ENCODE measurements at places on chromosomes 5 and 9.

DNA sequence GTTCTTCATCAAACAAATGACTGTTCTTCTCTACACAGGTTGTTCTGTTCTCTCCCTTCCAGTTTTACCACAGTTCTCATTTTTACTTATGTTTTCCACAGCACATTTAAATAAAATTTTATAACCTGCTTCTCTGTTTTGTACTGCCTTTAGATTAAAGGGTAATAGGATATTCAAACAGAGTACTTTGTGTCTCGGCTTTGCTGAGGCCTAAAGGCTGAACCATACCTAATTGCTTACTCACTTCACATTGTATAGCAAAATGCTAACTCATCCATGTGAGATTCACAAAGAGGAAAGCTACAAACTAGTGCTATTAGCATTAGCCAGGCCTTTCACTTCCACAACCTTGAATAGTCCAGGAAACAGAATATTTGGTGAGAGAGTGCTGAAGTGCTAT, 200.3 kb downstream of the TRPM3 start:
- no peak for DNase-seq

DNA sequence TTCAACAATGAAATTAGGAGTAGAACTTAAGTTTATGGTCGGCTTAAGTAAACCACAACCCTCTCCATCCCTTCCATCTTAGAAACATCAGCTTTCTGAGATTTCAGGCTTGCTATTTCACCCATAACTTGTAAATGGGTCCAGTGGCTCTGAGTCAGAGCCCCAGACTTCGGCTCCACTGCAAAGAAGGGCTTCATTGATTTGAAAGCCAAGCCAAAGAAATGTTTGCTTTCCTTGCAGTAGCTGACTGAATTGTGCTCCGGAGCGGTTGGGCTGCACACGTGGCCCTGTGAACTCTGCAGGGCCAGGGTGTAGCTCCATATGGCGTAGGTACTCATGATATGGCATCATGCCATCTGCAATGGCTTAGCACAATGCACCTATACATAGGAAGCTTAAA, 57.0 kb downstream of the NREP start:
- DNase-seq, result no peak

DNA sequence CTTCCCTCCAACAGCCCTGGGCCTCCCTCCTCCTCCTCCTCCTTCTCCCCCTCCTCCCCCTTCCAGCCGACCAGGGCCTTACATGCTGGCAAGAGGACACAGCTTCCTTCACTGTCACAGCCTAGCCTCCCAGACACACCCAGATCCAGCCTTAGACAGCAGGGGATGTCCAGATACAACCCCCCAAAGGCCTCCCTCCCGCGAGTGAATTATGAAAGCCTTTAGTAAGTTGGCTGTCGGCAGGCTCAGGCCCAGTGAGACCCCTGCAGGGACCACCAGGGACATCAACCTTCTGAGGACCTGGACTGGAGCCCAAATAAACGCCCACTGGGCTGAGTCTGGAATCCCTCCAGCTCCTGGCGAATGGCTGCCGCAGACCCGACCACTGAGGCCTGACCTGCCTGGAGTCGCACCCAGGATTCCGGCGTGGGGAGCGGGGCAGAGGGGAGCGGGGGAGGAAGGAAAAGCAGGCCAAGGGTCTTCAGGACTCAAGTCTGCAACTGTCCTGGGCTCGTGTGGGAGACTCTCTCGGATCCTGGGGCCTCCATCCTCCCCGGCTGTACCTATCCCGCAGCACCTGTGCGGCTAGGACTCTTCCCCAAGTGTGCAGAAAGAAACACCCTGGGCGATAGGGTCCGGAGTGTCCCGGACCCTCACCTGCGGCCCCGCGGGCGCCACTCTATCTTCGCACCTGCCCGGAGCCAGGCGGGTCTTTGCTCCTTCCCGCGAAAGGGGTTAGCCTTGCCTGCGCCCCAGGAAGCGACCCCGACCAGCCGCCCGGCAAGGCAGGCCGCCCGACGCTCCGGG, 705 bp downstream of the SEPTIN8 start:
- peak; percentile 15 for DNase-seq

- no peak for DNase-seq
These were observed 626.7 kb downstream of the BNC2 start for GRCh38 chr9:16243798-16244197.

- DNase-seq, result peak; percentile 38
These were observed 90.6 kb downstream of the LMX1B start for GRCh38 chr9:126704157-126704891.
